Activated naive CD4-positive, alpha-beta T cell treated with Interleukin-2 at 50 U/mL for 16 hours (primary cell): ENCODE measurements at places on chromosomes 3 and 15.

DNA sequence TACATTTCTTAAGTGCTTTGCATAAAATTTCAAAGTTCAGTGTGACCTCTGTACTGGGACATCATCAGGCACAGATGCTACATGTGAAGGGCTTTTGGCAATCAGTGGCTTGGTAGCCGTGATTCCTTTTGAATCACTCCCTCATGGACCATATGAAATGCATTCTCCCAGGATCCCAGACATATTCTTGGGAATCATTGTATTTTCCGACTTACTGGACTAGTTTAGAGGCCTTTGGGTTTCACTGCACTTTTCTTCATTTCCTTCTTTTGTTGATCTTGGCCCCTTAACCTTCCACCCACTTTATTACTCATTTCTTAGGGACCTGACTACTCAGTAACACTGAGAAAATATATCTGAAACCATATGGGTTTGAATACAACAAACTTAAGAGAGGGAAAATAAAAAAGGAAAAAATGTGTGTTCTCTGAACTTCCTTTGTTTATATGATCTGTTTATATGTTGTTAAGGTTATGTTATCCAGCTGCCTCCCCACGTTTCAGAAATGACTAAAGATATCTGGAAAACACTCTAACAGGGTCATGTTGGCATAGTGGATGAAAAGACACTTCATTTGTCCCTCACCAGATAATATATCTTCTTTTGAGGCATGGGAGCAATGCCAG lies 35.1 kb downstream of the HMG20A start:
- no peak for DNase-seq

DNA sequence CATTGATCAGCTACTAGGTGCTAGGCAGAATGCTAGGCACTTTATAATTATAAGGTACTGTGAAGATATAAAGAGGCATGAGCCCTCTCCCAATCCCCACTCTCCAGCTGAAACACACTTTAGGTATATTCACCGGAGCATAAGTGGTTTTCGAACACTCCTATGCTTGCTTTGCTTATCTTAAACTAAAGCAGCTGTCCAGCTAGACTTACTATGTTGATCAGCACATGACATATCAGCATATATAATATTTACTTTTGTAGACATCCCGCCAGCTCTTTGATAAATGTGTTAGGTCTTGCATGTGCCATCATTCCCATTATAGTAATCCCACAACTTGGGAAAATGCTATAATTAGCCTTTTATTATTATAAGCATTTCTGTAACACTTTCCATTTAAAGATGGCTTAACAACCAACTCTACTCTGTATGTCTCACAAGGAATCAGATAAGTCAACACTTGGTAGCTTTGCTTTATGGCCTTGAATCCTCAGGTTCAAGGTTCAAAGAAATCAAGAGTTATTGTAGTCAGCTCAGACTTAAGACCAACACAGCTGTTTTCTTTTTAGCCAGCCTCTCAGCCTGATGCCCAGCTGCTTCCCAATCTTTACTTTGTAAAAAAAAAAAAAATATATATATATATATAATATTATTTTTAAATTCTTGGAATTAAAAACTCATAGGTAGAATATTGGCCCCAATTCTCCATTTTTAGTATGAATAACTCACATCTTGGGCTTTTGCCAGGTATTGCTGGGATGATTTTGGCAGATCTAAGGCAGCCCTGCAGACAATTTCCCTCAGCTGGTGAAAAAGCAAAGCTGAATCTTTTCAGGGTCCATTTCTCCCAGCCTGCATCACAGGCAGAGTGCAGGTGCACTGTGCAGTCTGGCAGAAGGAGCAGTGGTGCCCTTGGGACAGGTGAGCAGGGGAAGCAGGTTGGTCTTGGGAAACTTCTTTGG lies 104.2 kb downstream of the THRB start:
- no peak for DNase-seq

DNA sequence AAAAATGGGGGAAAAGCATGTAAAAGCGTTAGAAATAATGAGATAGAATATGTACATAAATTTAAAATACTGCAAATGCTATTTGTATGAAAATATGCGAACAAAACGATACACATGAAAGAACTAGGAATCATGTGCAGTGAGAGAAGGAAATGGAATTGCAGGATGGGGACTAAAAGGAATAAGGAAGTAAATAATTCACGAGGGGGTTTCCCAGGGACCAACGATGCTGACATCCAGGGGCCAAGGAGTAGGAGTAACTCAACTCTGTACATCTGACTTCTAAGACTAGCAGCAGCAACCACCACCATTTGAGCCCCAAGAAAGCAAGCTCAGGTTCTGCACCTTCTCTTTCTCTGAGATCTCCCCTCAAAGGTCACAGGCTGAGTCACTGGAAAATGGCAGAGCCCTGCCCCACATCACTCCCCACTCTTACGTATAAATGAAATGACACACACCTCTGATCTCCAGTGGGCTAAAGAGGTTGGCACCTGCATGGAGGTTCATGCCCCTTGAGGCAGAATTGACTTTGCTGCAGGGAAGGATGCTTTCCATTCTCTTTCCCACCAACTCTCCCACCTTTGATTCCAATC lies 100.0 kb upstream of the DLG1 start:
- DNase-seq = peak; percentile 9

DNA sequence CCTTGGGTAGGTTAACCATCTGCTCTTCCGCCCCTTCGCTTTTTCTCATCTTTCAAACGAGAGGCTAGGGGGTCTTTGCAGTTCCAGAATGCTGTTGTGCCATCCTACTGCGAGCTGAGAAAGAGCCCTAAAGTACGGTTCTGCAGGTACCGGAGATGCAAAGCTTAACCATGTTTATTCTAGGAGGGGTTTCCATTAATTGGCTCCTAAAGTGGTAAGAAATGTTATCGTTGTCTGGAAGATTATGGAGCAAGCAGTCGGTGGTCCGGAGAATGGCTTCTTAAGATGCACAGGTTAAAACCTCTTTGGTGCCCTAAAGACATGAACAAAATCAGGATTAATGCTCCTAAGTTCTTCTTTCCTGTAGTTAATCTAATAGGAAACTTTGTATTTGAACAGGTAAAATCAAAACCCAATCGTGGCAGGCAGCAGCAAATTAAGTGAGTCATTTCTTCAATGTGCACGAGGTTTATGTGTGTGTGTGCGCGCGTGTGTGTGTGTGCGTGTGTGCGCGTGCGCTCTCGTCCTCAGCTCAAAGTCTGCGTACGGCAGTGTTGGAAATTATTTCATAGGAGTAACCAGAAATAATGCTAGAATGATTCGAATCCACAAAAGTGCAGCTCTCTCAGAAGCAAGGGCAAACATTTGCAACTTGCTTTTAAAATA lies 772 bp downstream of the FAM81A start:
- DNase-seq = no peak

GRCh38 chr15:62770752-62771151 lies 271.8 kb upstream of the TPM1 start:
- DNase-seq = no peak

DNA sequence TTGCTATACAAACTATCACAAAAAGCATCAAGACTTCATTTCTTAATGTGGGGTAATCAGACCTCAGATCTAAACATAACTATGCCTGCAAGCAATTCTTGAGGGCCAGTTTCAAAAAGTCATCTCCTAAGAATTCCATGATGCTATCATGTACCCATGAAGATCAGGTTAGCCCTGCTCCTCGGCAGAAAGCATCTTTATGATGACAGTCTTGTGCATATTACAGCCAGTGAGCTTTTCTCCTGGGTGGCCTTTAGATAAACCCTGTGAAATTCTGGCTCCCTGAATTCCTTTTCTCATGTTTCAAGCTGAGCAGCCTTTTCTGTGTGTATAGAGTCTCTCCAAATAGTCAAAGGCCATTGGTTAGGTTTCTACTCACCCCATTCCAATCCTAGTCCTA lies 201.9 kb upstream of the MCTP2 start:
- no peak for DNase-seq

DNA sequence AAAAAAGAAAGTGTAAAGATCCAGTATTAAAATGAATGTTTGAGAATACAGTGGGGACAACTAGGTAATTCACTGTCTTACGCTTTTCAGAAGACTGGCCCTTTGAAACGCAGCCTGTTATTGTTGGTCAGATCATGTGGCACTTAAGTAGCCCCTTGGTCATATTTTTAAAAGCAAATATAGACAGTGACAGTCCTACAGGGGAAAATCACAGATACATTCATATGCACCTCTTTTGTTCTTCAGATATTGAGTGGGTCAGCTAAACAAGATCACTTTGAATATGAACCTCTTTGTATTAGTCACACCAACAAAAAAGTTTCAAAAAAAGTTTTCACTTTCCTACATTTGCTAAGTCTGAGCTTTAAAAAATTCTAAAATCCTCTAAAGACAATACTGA lies 36.0 kb downstream of the TIGIT start:
- no peak for DNase-seq

GRCh38 chr3:72818092-72818773 lies 30.0 kb downstream of the SHQ1 start:
- no peak for DNase-seq

GRCh38 chr15:79811406-79812405 lies 85.1 kb downstream of the MTHFS start:
- DNase-seq = no peak

GRCh38 chr3:172808969-172809546 lies 58.5 kb downstream of the ECT2 start:
- DNase-seq = no peak

DNA sequence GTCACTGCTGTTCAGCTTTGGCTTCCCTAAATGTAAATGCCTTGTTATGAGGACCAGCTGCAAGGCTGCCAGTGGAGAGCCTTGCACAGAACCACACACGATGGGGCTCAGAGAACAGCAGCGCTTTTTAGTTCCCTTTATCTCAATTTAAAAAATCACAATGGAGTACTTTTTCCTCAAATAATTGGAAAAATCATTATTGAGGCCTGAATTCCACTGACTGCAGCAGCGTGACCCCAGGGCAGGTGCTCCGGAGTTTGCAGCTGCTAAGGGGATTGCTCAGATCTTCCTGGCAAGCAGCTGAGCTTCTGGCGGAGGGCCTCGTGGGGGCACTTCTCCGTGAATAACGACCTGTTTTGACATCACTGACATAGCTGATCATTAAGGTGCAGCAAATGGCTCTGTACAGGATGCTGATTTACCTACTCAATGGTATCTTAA lies 245.6 kb upstream of the TRIM42 start:
- no peak for DNase-seq

GRCh38 chr15:68783226-68784058 lies 37.3 kb downstream of the ANP32A start:
- DNase-seq = peak; percentile 65

- DNase-seq = no peak
These were observed 276.5 kb downstream of the EDEM1 start for GRCh38 chr3:5463991-5464390.

- no peak for DNase-seq
These were observed 38.9 kb downstream of the PCSK6 start for GRCh38 chr15:101450403-101451265.

GRCh38 chr3:61158667-61159066 lies 92.6 kb downstream of the FHIT start:
- no peak for DNase-seq

- DNase-seq = no peak
These were observed 61.5 kb upstream of the GALNT15 start for GRCh38 chr3:16112910-16113504.
